ENCODE measurements at places on chromosomes 5 and 9. TPM values are rescaled to one million over a fixed set of nuclear protein-coding genes. Genes with fewer than 3 reads are reported as not detected.

PCDHGB7 gene
- 1.1 TPM for total RNA-seq

IL33 gene
- 0.67 TPM for total RNA-seq

SRA1 gene
- 49.1 TPM for total RNA-seq

SOWAHA gene
- 0.03 TPM for total RNA-seq

FOXD1 gene
- 30.9 TPM for total RNA-seq

FKTN gene
- total RNA-seq: 18.3 TPM

INPP5E gene
- 12.6 TPM for total RNA-seq

CDH12 gene
- not detected for total RNA-seq

C1QTNF3 gene
- 0.41 TPM for total RNA-seq

PITX1 gene
- total RNA-seq: 0.56 TPM

SH3TC2 gene
- 12.3 TPM for total RNA-seq

BTNL3 gene
- total RNA-seq: not detected

BARHL1 gene
- total RNA-seq: not detected

ROR2 gene
- total RNA-seq: 2.0 TPM

IL9 gene
- not detected for total RNA-seq

PCDH12 gene
- 0.07 TPM for total RNA-seq

FAM151B gene
- 1.3 TPM for total RNA-seq

FGF10 gene
- total RNA-seq: not detected

C9orf57 gene
- not detected for total RNA-seq

TMEM252 gene
- not detected for total RNA-seq

RUSC2 gene
- 15.5 TPM for total RNA-seq

ZNF354C gene
- total RNA-seq: 5.5 TPM

BTNL8 gene
- not detected for total RNA-seq

NTNG2 gene
- total RNA-seq: 0.03 TPM

FAM153A gene
- total RNA-seq: not detected

RETREG1 gene
- 1.3 TPM for total RNA-seq

PPP2R2B gene
- 0.14 TPM for total RNA-seq

ANKRD34B gene
- total RNA-seq: not detected

OTP gene
- total RNA-seq: not detected

ADAMTS16 gene
- total RNA-seq: not detected

TMEM141 gene
- total RNA-seq: 108 TPM

RFESD gene
- total RNA-seq: 2.4 TPM

SLC6A19 gene
- not detected for total RNA-seq

DDX4 gene
- total RNA-seq: not detected

FOXD4L5 gene
- total RNA-seq: 0.07 TPM

DMRTA1 gene
- 0.58 TPM for total RNA-seq
